Transverse colon (tissue), 4 donors: ENCODE measurements at places on chromosomes 11 and 22. TPM values are rescaled to one million over a fixed set of nuclear protein-coding genes. Genes with fewer than 3 reads are reported as not detected.

- DNase-seq: no peak
Observed at GRCh38 chr11:85989746-85990145, 79.1 kb downstream of the PICALM start.

DNA sequence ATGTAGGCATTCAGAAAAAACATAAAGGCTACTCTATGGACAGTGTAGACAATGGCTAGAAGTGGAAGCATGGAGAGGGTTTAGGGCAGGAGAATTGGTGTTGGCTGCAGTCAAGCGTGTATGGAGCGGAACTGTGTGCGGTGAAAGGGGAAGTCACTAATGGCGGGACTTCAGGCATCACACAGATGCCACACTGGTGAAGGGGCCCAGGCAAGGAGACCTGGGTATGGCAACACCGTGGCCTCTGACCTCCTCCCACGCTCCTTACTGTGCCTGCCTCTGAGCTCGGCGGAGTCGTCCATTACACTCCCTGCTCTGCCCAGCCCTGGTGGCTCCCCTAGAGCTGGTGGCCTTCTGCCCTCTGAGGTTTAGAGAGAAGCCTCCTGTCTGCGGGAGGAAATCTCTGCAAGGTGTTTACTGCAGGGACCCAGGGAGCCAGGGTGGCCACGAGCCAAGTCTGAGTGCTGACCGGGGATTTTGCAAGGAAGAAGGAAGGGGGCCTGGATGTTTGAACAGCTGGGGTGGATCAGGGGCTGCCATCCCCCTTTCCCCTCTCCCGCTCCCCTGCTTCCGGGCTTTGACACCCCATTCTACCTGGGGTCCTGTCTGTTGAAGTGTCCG lies 75.1 kb upstream of the TSPAN18 start:
- no peak for DNase-seq

GRCh38 chr22:23197836-23198235 lies 17.5 kb downstream of the BCR start:
- no peak for DNase-seq

GRCh38 chr11:17506942-17507341 lies 30.3 kb upstream of the ABCC8 start:
- DNase-seq: no peak

The SCN4B gene
- total RNA-seq: 0.75 TPM

The OR8H3 gene
- total RNA-seq: not detected

The RFPL2 gene
- total RNA-seq: not detected

The DEUP1 gene
- not detected for total RNA-seq

DNA sequence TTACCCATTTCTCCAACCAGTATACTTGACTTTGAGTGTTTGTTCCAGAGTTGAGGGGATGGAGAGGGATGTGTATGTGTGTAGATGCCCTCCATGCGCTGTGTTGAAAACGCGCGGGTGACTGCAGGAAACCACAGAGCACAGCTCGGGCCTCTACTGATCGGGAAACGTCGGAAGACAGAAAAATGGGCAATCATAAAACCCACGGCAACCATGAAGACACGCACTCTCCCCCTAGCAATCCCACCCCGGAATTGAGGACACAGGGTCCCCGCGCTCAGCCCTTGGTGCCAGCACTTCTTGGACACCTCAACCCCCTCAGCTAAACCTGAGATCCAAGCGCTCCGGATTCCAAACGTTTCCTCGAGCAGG lies 251 bp upstream of the UQCC3 start:
- DNase-seq: no peak

DNA sequence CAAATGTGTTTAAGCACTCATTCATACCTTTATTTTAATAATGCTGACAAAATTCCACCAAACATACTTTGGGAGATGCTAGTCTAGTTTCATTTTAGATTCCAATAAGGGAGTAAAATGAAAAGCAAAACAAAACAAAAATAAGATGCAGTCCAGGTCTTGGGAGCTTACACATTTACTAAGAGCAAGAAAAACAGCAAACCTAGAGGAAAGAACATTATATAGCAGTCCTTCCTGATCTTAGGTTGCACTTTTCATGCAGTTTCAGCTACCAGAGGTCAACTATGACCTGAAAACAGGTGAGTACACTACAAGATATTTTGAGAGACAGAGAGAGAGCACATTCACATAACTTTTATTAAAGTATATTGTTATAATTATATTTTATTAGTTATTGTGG lies 1100.9 kb downstream of the DLG2 start:
- no peak for DNase-seq

GRCh38 chr11:6627762-6628241 lies 8.6 kb upstream of the TPP1 start:
- no peak for DNase-seq

GRCh38 chr11:18526130-18526520 lies 617 bp downstream of the TSG101 start:
- DNase-seq: no peak

The PTPRCAP gene
- total RNA-seq: 13.2 TPM

DNA sequence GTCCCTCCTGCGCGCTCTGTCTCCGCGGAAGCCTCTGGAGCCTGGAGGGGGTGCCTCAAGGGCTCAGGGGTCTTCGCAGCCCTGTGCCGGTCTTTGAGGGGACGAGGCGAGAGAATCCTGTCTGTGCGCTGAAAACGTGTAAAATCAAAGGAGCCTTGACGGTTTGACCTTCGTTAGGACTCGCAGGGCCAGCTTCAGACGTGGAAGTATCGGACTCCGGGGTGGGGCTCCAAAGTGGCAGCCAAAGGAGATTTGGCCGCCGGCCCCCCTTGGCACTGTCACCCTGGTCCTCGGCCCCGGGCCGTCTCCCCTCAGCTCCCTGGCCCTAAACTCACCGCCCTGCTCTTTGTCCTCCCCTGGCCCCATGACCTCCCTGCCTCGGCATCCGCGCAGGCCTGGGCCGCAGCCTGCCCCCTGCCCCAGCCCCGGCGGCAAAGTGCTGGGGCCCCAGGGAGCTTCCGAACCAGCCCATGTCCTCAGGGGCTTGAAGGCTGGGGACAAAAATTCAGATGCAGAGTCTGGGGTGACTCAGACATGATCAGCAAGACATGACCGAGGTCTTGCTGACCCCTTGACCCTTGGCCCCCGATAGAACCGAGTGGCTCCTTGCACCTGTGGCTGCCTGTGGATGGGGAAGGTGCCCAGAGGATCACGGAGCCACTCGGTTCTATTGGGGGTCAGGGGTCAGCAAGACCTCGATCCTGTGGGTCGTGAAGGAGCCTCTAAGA lies 6.9 kb upstream of the PHRF1 start:
- no peak for DNase-seq

- DNase-seq: no peak
Observed at GRCh38 chr11:95684170-95684569, 105.4 kb downstream of the FAM76B start.

- no peak for DNase-seq
Observed at GRCh38 chr11:79062814-79063762, 377.7 kb downstream of the TENM4 start.

DNA sequence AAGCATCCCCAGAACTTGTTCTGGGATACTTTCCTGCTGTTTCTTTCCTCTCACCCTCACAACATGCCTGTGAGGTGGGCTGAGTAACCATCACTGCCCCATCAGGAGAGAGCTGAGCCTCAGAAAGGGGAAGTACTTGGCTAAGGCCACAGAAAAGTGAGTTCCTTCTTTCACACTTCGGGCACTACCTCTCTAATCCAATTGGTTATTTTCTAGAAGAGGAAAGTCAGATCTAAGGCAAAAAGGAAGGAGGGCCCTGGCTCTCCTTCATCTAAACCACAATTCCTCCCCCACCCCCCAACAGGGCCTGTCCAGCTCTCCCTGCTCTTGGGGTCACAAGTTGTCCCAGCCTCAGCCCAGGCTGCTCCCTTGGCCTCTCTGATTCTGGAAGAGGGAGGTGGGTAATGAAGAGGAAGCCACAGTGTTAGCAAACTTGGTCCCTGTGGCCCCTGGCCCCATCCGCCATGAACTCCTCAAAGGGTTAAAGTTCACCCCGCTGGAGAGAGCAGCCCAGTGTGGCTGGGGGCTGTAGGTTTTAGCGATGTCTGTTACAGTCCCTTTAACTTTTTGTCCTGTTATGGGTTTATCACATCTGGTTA lies 34.0 kb downstream of the SLC22A12 start:
- DNase-seq: no peak

DNA sequence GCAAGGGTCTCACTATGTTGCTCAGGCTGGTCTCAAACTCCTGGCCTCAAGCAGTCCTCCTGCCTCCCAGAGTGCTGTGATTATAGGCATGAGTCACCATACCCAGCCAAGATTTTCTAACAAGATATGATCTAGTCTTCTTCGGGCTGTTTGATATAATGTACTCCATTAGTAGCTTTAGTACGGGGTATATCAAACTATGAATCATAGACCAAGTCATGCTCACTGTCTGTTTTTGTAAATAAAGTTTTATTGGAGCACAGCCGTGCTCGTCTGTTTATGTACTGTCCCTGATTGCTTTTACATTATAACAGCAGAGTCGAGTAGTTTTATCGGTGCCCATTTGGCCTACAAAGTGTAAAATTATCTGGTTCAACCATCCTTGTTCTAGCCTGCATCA lies 43.9 kb upstream of the GRIK4 start:
- no peak for DNase-seq

- no peak for DNase-seq
Observed at GRCh38 chr22:21938906-21939305, 13.7 kb downstream of the PPM1F start.

The NXPE2 gene
- 29.1 TPM for total RNA-seq

- DNase-seq: peak; percentile 17
Observed at GRCh38 chr11:134150195-134150903, 73.4 kb downstream of the NCAPD3 start.

- DNase-seq: no peak
Observed at GRCh38 chr11:9057007-9057406, 34.4 kb downstream of the SCUBE2 start.

DNA sequence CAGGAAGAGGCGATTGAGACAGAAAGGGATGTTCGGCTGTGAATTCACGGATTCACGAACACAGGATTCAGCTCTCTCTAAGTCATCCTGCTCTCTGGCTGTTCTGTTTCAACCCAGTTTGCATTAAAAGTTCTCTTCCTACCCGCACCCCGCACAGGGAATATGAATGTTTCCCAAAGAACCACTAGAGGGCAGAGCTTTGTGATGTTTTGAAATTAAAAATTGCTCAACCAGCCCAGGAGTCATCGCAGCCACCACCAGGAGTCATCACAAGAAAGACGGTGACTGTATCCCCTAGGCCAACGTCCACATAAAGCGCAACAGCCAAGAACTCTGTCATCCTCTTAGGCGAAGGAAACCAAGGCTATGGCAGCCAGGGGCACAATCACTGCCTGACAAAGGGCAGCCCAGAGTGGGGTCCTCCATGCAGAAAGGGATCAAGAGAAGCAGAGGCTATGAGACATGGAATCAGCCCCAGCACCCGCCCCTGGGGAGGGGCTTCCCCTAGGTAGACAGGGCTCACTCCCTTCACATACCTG lies 122.4 kb downstream of the WT1 start:
- peak; percentile 7 for DNase-seq

GRCh38 chr11:85823816-85824215 lies 12.9 kb upstream of the SYTL2 start:
- DNase-seq: peak; percentile 33

DNA sequence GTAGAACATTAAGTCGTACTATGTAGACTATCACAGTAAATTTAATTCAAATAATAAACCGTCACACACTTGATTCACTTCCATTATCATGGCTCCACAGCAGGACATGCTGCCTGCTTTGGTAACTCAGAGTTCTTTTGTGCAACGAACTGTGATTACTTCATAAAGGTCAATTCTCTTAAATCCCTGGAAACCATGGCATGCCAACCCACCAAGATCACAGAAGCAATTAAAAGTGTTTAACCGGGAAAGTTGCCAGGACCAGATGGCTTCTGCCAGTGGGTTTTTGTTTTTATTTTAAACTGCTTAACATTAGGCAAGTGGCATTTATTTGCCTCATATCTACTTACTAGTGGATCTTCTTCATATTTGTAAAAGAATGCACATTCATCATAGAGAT lies 1162.1 kb downstream of the DLG2 start:
- no peak for DNase-seq

DNA sequence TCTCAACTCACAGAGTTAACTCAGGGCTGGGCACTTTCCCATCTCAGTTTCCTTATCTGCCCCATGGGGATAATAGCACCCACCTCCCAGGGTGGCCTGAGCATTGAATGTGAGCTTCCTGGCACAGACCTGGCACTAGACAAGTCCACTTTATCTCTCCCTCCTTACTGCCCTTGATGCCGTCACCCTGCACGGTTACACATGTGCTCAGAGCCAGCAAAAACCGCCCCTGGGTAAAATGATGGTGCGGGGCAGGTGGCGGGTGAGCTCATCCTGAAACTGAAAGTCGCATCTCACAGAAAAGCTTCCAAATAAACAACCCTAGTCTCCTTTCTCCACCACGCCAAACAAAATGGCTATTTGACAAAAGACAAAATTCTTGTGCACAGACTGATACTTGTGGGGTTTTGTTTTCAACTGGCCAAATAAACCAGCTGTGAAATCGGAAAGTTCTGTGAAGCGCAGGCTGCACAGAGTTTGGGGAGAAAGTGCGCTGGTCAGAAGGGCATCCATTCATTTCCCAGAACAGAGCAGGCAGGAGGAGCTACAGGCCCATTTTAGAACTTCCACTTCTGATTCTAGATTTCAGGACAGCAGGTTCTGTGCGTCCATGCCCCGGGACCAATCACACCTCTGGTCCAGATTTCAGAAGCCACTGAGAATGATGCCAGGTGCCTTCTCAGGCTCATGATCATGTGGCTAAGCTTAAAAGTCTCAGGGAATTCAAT lies 138.1 kb downstream of the SHANK2 start:
- DNase-seq: no peak
